ENCODE measurements at places on chromosomes 3 and 15. TPM values are rescaled to one million over a fixed set of nuclear protein-coding genes. Genes with fewer than 3 reads are reported as not detected.

ARGFX gene
- not detected for total RNA-seq

CPN2 gene
- not detected for total RNA-seq

OXTR gene
- 0.27 TPM for total RNA-seq

SHC4 gene
- 0.93 TPM for total RNA-seq

MEX3B gene
- 4.3 TPM for total RNA-seq

PTPN9 gene
- 13.4 TPM for total RNA-seq

KLHL6 gene
- not detected for total RNA-seq

SNUPN gene
- 33.7 TPM for total RNA-seq

A4GNT gene
- total RNA-seq, result not detected

IREB2 gene
- 13.6 TPM for total RNA-seq

TMEM207 gene
- total RNA-seq, result not detected

ABI3BP gene
- total RNA-seq, result 0.64 TPM

GOLGA6A gene
- total RNA-seq, result not detected

SLC12A1 gene
- total RNA-seq, result not detected

PLA2G4E gene
- total RNA-seq, result not detected

CLSTN2 gene
- 3.9 TPM for total RNA-seq

PDZRN3 gene
- total RNA-seq, result 3.4 TPM

HRG gene
- total RNA-seq, result not detected

SPTSSB gene
- not detected for total RNA-seq

WDR73 gene
- 27.1 TPM for total RNA-seq

CEP70 gene
- 26.5 TPM for total RNA-seq

FAH gene
- 56.6 TPM for total RNA-seq

TCAIM gene
- total RNA-seq, result 24.9 TPM

IL20RB gene
- 61.5 TPM for total RNA-seq

SH2D7 gene
- total RNA-seq, result not detected

FBXL2 gene
- total RNA-seq, result 3.0 TPM

EPHA6 gene
- 7.3 TPM for total RNA-seq

TLR9 gene
- total RNA-seq, result not detected

FSD2 gene
- not detected for total RNA-seq

SIDT1 gene
- total RNA-seq, result not detected

GRM2 gene
- not detected for total RNA-seq

ADAMTS17 gene
- not detected for total RNA-seq

SLCO3A1 gene
- total RNA-seq, result 7.2 TPM

MME gene
- 8.4 TPM for total RNA-seq

GP5 gene
- not detected for total RNA-seq

MPI gene
- total RNA-seq, result 101 TPM

GHSR gene
- not detected for total RNA-seq

GPR62 gene
- not detected for total RNA-seq

PAQR5 gene
- total RNA-seq, result 5.7 TPM

SLC51B gene
- total RNA-seq, result not detected

NOX5 gene
- total RNA-seq, result not detected

PDCD10 gene
- 121 TPM for total RNA-seq

SPSB4 gene
- total RNA-seq, result 1.9 TPM

C3orf85 gene
- not detected for total RNA-seq

GADL1 gene
- total RNA-seq, result not detected

B3GALNT1 gene
- total RNA-seq, result 15.8 TPM

SLC51A gene
- not detected for total RNA-seq

ANKUB1 gene
- not detected for total RNA-seq

SAXO2 gene
- 0.58 TPM for total RNA-seq

GABRG3 gene
- total RNA-seq, result not detected
